ENCODE measurements at places on chromosomes 7 and 10.

DNA sequence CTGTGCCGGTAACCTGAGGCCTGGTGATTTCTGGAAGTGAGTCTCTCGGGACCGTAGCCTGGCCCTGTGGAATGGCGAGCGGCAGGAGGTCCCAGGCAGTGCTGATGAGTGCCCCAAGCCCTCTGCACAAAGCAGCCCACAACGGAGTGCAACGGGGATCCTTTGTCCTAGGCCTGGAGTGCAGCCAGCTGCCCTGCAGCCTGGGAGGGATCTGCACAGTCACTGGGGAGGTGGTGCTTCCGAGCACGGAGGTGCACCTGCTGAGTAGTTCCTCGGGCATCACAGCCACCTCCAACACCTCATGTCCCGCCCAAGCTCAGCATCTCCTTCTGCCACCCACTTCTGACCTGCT is 162.8 kb upstream of the ZMIZ1 start:
- no peak for DNase-seq

DNA sequence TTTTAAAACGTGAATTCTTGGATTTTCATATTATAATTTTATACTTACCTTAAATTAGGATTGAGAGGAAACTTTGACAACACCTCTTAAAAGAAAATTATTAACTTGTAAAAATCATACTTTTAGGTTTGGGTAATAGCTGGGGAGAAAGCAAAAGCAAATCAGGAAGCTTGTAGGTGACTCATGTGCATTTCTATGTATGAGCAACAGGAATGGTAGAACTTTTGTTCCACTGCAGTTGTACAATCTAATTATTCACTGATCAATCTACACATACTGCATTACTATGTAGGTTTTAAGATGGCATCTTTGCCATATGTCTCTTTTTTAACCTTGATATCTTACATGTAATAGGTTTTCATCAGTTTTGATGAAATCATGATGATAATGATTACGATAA is 223.2 kb downstream of the PRKG1 start:
- no peak for DNase-seq

DNA sequence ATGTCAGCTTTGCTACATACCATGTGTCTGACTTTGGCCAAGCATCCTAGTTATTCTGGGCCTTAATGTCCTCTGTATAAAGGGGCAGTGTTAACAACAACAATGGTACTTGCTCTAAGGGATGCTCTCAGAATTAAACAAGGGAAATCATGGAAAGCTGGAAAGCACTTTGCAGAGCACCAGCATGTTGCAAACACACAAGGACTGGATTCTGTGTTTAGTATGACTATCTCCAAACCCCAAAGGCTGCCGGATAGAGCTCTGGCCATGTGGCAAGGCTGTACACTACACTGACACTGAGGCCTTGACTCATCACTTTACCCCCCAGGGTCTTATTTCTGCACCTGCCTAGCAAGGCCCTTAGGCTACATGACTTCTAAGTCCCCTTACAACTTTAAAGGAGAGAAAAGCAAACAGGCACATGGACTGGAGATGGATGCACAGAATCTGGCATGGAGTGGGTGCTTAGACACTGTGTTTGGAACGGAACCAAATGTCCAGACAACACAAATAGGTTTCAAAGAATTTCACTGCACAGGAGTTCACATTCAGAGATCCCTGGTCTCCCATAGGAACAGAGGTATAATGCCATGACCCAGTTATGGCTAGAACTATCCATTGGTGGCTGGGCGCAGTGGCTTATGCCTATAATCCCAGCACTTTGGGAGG is 74.6 kb downstream of the FAM13C start:
- DNase-seq = no peak

DNA sequence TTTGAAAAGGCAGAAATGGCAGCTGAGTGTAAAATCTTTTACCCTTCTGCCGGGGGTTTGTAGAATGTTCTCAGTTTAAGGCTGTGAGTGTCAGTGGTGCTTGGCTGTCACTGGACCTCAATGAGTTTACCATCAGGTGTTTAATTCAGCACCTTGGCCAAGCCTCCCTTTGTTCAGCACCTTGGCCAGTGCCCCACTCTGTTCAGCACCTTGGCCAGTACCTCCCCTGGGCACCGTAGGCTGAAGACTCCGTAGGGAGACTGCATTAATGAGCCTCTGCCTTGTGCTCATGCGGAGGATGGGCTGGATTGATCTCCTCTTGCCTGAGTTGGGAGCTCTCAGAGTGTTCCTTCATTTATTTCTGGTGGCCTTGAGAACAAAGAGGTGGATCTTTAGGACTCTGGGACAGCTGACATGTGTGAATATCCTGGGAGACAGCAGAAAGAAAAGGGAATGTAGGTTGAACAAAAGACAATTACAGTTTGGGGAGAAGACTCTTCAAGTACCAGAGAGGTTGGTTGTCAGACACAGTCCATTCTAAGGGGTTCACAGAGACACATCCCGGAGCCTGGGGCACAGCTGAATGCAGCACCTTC is 1.6 kb downstream of the FAM24A start:
- DNase-seq = no peak

DNA sequence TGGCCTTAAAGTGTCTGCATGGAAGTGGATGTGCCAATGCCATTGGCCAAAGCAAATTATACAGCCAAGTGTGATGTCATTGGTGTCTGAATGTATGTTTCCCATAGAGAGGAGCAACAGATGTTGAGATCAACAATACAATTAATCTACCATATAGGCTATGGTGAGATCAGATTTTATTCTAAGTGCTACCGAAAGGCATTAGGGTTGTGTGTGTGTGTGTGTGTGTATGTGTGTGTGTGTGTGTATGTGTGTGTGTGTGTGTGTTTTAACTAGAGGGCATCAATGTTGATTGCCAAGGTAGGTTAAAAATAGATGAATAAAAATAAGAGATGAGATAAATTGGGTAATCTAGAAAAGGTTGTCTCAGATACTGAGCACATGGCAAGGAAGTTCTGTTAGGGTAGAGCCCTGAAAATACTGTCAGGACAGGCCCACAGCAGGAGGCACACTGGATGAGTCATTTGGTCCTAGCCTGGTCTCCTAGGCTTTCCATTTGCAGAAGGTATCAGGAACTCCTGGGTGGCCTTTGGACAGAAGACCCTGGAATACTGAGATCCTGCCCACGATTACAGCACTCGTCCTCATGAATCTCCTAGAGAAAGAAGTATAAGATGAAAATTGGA is 446.0 kb upstream of the PODXL start:
- no peak for DNase-seq

- DNase-seq = no peak
Measured at GRCh38 chr7:101598986-101599771, 29.9 kb downstream of the MYL10 start.

DNA sequence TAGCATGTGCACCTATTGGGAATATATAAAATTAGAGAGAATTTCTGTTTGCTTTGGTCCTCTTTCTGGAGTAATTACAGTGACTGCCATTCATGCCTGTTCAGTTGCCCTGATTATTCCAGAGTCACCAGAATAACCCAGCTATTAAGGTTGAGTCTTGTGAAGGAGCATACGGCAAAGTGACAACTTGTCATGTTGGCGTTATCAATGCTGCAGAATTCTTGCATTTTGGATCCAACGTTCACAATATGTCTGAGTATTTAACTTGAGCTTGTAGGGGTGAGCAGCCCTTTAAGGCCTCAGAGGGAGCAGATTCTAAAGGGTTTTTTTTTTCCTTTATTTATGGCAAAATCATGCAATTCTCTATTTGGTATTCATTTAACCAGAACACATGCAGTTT is 419.4 kb upstream of the MGMT start:
- DNase-seq = no peak

DNA sequence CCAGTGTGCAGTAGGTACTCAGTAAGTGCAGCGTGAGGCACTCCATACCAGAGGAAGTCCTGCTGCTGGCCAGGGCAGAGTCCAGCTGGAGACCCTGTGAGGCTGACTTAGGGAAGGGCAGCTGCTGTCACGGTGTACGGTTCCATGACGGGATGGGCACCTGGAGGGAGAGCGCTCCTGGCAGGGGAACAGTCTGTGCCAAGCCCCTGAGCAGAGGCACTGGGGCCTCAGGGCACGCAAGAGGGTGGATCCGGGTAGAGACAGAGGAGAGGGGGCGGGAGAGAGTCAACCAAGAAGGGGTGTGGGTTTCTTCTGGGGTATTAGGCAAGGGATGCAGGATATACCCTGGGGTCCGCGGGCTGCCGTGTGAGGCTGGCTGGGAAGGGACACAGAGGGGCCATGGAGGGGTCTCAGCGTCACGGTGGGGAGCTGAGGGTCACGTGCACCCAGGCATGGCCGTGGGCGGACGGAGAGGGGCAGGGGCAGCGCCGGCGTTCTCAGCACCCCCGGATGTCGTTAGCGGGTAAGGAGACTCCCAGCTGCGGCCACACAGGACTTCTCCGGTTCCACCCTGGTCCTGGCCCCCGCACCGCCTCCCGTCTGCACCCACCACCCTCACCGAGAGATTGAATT is 70.5 kb downstream of the MICALL2 start:
- DNase-seq = no peak

GRCh38 chr7:123024989-123025758 is 29.7 kb upstream of the TAS2R16 start:
- no peak for DNase-seq

- DNase-seq = no peak
Measured at GRCh38 chr7:127252377-127252713, 396 bp downstream of the GRM8 start.

DNA sequence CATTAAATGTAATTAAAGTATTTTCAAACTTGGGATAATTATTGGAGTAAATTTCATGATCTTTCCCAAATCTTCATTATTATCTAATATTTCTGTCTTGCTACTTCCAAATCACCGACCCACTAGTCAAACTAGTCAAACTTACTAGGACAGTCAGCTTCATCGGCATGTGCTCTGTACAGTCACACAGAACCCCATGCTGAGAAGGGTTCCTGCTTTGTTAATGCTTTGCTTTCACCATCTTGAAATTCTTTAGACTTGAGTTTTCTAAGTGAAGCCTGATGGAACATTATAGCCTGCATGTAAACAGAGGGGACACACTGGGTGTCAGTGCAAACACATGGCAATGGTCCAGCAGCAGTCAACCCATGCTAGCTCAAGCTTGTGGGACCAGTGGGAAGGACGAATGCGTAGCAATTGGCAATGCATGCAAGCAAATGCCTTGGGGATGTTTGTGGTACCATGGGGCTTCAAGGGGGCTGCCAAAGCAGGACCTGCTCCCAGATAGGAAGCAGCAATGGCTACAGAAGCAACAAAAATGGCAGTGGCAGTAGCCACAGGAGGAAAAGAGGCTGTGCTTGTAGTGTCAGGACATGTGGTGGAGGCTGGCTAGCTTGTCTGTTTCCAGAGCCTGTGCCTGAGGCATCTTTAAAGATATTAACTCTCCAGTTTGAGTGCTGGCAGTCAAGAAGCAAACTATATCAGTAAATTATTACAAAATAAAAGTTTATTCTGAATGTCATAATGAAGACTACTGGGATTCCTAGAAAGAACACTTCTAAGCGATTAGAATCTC is 441.1 kb upstream of the SEMA3D start:
- no peak for DNase-seq

GRCh38 chr7:112877691-112878460 is 87.7 kb upstream of the TMEM168 start:
- no peak for DNase-seq

DNA sequence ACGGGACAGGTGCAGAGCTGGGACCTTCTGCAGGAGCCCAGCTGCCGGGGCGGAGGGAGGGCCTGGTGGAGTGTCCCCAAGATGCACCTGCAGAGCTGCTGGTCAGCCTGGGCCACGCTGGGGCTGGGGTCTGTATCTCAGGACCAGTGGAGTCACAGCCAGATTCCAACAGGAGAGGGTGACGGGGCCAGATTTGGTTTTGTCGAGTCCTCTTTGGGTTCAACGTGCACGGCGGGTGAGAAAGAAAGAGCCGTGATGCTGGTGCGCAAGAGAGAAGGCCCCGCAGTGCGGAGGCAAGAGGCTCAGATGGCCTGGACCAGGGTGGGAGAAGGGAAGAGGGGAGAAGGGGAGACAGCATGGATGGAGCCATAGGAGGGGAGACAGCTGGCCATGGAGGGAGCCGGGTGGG is 462.9 kb downstream of the PTPRN2 start:
- no peak for DNase-seq

GRCh38 chr10:112852306-112852705 is 97.7 kb upstream of the TCF7L2 start:
- no peak for DNase-seq

DNA sequence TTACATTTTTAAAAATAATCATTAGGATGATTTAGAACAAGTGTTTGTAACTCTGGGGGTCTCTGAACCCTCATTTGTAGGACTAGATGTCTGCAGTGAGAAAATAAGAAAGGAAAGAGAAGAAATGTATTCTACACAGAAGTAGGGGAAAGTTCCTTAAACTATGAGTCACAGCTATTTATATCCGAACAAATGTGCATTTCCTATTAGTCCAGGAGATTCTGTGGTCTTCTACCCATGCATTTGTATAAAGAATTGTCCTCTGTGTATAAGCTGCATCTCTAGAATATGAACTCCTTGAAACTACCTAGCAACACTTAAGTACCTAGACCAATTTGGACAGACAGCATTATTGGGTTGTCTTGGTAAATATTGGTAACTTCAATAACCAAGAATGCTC is 15.9 kb upstream of the CD36 start:
- no peak for DNase-seq

DNA sequence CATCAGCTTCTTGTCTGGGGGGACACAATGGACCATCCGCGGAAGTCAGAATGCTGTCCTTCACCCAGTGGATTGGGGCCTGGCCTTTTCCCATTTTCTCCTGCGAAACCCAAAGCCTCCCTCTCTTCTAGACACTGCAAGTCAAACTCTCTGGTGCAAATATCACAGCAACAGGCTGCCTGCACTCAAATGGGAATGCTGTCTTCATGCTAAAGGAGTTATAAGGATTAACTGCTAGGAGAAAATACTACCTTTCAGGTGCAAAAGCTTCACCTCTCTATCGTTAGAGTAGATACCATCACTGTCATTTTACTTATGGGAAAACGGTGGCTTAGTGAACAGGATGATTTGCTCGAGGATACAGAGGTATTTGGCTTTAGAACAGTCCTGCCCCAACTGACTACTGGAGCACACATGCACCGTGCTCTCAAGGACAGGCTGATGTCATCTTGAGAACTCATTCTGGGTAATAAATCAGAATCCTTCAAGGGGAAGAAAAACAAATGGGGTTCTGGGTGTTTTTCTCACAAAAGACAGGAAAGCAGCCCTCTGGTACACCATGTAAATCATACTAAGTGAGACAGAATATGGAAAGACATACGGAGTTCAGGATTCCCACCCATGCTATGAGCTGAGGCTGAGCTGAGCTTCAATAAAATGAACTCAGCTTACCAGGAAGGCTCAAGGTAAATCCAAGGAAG is 100.9 kb downstream of the SAMD9 start:
- DNase-seq = no peak

- DNase-seq = no peak
Measured at GRCh38 chr7:116546916-116547315, 22.1 kb downstream of the CAV1 start.

DNA sequence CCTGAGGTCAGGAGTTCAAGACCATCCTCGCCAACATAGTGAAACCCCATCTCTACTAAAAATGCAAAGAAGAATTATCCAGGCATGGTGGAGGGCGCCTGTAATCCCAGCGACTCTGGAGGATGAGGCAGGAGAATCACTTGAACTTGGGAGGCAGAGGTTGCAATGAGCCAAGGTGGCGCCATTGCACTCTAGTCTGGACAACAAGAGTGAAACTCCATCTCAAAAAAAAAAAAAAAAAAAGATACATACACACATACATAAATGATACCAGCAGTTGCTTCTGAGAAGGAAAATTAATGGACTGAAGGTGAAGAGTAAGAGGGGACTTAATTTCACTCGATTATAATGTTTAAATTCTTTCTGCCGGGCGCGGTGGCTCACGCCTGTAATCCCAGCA is 40.2 kb upstream of the PAX2 start:
- DNase-seq = no peak

GRCh38 chr7:47484923-47485639 is 96.8 kb downstream of the TNS3 start:
- no peak for DNase-seq
